ENCODE measurements at places on chromosomes 4 and X.
A peak's percentile ranks its signal among the peaks of the same experiment; 100 is the strongest.

DNA sequence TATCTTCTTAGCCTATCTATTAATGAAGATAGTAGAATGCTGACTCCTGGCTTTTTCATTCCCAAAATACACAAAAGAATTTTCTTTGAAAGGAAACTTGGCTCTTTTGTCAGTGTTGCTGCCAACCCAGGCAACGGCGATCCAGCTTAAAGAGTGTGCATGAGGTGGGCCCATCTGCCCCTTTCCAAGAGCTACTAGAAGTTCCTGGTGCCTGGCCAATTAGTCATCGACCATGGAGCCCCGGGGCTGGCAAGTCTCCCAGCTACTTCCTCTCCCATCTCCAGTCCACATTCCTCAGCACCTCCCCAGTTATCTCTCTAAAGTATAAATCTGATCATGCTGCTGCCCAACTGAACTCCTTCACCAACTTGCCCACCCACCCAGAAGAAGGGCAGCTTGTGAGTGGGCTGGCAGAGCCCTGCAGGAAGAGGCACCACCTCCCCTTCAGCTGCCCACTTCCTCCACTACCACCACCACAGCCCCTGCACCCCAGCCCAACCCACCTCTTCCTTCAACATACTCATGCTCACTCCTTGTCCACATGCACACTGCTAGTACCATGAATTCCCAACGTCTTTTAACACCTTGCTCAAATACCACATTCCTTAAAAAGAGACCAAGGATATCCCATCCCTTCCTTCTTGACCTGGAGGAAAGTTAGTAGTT lies 158.2 kb upstream of the MAP3K15 start:
- peak; percentile 0 for DNase-seq

DNA sequence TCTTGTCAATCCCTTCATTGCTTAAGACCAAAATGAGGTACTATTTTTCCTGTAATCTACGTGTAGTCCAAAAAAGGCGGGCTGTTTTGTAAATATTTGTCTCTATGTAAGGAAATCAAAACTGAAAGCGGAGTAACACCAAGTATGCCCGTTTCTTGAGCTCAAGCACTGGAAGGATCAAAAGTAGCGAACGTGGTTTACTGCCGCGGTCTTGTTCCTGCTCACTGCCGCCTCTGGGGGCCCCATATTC lies 71.5 kb downstream of the AFF1 start:
- no peak for DNase-seq

DNA sequence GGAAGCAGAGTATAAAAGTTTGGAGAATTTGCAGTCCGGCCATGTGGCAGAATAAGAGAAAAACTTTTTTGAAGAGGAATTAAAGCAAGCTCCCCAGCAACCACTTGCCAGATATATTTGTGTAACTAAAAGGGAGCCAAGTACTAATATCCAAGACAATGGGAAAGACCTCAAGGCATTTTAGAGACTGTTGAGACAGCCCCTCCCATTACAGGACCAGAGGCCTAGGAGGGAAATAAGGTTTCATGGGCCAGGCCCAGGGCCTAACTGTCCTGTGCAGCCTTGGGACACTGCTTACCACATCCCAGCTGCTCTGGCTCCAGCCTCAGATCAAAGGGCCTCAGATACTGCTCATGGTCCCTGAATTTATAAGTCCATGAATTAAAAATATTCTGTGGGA lies 659.4 kb downstream of the PCDH19 start:
- DNase-seq = no peak

DNA sequence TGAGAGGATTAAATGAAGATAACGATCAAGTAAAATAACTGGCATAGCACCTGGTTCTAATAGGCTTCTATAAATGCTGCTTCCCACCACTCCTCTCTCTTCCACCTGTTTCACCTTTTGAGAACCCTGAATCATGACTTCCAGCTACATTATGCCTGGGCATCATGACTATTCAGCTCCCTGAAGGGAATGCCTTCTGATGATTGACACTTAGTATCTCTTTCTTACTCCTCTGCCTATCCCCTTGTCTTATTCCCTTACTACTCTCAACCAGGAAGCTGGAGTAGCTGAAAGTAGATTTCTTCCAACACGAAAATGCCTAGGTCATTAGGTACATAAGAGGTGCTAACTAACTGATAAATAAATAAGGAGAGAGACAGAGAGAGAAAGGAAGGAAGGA lies 24.7 kb upstream of the CXCL8 start:
- DNase-seq = no peak

- no peak for DNase-seq
Measured at GRCh38 chr4:15983610-15984009, 20.6 kb upstream of the FGFBP2 start.

GRCh38 chrX:155148724-155149537 lies 67.3 kb upstream of the VBP1 start:
- DNase-seq = peak; percentile 19

DNA sequence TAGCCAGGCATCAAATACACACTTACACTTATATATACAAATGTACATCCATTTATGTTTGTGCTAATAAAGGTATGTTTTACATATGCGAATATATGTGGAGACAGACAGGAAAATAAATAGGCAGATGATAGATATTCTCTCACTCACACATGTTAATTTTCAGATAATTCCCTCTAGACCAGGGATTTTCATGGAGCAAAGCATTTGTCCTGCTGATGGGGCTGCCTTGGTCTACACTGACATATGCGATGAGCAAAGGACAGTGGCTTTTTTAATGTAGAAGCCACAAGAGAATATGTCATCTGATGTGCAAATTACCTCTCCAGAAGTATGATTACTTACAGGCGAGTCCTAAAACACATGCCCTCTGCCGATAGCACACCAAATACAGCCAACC lies 224.5 kb downstream of the VEGFC start:
- no peak for DNase-seq

GRCh38 chrX:121987163-121987562 lies 939.8 kb downstream of the GLUD2 start:
- DNase-seq = no peak

GRCh38 chrX:152907084-152907651 lies 9.3 kb downstream of the ZNF185 start:
- no peak for DNase-seq

DNA sequence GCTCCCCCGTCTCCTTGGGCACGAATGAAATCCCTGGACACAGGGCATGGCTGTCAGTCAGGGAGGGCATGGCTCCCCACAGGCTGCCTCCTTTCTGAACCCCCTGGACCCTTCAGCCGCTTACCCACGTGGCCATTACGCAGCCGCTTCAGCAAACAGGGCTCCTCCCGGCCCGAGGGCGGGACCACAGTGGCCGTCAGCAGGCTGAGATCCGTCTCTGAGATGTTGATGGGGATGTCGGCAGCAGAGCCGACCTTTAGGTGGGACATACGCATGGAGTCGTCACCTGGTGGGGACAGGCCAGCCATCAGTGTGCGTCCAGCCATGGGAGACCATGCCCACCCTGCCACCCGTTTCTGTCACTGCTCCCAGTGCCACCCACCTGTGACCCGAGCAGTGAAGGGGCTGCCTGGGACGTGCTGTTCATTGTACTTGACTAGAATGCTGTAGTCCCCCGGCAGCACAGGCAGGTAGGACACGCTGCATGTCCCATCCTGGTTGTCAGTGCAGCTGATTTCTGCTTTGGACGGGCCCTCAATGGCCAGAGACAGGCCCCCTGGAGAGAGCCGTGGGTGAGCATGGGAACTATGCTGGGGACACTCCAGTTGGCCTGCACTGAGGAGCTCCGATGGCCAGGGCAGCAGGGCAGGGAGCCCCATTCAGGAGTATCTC lies 21.1 kb downstream of the FLNA start:
- DNase-seq = no peak

DNA sequence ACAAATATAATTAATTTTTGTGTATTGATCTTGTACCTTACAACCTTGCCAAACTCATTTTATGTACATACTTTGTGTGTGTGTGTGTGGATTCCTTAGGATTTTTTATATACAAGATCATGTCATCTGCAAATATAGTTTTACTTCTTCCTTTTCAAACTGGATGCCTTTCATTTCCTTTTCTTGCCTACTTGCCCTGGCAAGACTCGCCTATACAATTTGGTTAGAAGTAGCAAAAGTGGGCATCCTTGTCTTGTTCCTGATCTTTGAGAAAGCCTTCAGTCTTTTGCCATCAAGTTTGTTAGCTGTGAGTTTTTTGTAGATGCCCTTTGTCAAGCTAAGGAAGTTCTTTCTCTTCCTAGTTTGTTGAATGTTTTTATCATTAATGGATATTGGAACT lies 30.5 kb downstream of the RUFY3 start:
- no peak for DNase-seq

DNA sequence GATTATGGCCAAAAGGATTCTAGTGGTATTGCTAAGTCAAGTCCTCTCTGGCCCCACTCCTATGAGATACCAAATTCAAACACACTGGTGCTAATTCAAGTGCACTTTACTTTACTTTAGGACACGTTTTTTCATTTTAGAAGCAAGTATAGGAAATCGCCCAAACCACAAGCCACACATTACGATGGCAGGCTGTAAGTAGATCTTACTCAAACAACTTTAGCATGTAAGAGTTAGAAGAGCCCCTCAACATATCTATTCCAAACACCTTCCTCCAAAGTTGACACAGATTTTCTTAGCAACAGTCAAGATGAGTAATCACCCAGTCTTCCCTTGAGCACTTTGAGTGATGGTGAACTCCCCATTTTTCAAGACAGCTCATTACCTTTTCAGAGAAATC lies 43.6 kb downstream of the DRD5 start:
- DNase-seq = no peak

DNA sequence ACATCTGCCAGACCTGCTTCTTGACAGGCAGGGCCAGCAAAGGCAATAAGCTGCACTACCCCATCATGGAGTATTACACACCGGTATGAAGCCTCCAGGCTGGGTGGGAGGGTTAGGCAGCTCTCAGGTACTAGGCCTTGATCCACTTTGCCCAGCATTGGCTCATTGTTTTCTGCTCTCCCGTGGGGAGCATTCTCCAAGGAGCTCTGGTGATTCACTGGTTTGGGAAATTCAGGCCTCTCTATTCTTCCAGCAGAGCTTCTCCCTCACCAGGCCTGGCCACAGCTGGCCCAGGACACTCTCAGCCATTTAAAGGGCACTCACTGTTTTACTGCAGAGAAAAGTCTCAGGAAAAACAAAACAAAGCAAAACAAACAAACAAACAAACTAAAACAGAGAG lies 33.0 kb downstream of the DRP2 start:
- DNase-seq = no peak

All from NCI-H1694 treated with DMSO at 0.1 percent for 48 hours (cell line).